ENCODE measurements at places on chromosomes 5 and 9. TPM values are rescaled to one million over a fixed set of nuclear protein-coding genes. Genes with fewer than 3 reads are reported as not detected.

Gene COL15A1
- polyA plus RNA-seq: 3.2 TPM

DNA sequence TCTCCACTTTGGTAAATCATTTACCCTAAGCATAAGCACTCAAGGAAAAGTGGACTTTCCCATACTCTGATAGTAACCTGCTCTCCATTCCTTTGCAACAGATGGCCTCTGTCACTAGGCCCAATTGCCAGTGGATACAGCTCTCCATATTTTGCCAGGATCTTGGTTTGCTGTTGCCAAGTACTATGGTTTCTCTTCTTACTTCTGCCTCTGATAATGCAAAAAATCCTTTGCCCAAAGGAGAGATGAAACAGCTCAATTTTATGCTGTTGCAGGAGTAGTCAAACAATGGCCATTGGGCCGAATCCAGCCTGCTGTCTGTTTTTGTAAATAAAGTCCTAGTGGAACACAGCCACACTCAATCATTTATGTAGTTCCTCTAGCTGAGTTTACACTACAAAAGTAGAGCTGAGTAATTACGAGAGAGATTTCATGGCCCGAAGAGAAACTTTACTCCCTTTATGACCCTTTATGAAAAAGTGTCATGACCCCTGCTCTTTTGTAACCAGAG is 92.5 kb downstream of the HTR4 start:
- DNase-seq: no peak

- no peak for DNase-seq
Measured at GRCh38 chr9:27755846-27756245, 182.6 kb upstream of the C9orf72 start.

DNA sequence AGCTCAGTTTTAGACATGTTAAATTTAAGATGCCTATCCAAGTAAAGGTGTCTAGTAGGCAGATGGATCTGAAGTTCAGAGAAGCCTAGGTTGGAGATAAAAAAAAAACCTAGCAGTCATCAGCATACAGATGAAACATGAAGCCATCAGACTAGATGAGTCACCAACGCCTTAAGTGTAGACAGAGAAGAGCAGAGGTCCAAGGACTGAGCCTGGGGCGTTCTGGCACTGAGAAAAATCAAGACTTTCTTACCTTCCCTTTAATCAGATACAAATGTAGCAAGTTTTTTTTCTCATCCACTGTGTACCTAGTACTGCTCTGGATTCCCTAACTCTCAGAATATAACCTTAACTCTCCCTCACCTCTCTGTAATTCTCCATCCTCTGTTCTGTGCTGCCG is 97.3 kb downstream of the SIL1 start:
- DNase-seq: no peak

DNA sequence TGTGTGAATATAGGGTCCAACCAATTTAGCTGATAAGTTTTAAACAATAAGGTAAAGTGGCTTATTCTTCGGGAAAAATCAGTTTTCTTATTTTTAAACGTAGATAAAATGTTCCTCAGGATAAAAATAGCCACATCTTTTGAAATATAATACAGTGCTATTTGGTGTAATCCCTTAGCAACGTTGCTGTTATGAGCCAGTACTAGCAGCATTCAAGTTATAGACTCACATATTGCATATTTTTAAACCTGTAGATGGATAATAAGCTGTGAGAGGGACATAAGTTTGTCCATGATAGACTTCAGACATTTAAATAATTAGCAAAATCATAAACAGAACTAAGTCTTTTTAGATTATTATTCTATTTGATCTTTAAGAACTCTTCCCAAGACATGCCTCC is 6.3 kb downstream of the PDE4D start:
- DNase-seq: no peak

Gene RAPGEF6
- polyA plus RNA-seq: 13.1 TPM

GRCh38 chr9:135821116-135821515 is 86.2 kb downstream of the CAMSAP1 start:
- DNase-seq: no peak

All from AG04450 (cell line).